ENCODE measurements at places on chromosomes 12 and 14.

GRCh38 chr12:107684029-107684795 lies 1.4 kb upstream of the PWP1 start:
- DNase-seq, result no peak

- no peak for DNase-seq
These were observed 25.5 kb downstream of the GXYLT1 start for GRCh38 chr12:42119085-42119633.

DNA sequence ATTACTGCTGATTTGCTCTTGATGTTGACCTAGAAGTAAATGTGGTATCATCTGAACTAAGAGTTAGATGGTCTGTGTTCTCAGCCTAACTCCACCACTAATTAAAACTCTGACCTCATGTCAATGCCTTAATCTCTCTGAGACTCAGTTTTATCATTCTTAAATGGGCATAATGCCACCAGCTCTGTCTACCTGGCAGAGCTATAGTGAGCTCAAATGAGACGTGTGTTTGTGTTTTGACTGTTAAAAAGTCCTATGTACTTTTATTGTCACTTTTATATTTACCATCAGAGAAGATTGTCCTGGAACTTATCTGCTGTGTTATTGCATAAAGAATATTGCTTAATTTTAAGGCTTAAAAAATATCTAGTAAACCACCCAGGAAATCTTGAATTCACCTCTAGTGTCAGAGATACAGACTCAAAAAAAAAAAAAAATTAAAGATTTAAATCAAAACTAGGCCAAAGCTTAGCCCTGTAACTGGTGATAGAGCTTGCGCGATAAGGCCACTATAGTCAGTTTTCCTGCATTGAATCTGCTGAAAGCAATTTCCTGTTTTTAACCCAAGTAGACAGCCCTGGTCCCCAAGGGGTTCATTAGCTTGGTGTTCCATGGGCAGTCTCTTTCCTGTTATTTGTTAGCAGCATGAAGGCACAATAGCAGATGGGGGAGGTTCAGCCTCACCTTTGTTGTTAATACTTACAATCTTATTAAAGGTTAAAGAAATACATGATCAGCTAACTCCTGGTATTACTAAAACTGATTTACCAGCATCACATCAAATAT lies 261.8 kb downstream of the ATP23 start:
- no peak for DNase-seq

- no peak for DNase-seq
These were observed 6.9 kb downstream of the ALDH6A1 start for GRCh38 chr14:74077401-74077800.

- DNase-seq, result no peak
These were observed 97.4 kb downstream of the C12orf50 start for GRCh38 chr12:87931812-87932211.

DNA sequence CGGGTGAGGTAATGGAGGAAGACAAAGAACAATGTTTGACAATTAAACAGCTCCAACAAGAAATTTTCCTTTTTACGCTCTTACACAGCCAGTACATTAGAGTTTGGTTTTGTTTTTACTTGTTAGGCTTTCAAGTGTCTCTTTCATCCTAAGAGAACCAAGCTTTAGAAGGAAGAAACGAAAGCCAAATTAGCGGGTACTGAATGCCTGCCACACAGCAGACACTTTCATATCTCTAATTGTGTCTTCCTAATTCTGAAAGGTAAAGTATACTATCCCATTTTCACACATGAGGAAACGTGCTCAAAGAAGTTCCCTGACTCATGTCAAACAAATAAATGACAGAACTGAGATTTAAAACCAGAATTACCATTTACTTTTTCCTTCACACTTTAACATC lies 65.0 kb downstream of the CDK17 start:
- no peak for DNase-seq

- DNase-seq, result no peak
These were observed 68.8 kb upstream of the NOS1 start for GRCh38 chr12:117430246-117430645.

- no peak for DNase-seq
These were observed 440.4 kb upstream of the PRICKLE1 start for GRCh38 chr12:43029971-43030370.

- DNase-seq, result no peak
These were observed 73.9 kb downstream of the HSD17B6 start for GRCh38 chr12:56836800-56837663.

- no peak for DNase-seq
These were observed 727.6 kb downstream of the DIO2 start for GRCh38 chr14:79483477-79484388.

GRCh38 chr14:103213331-103213730 lies 90.1 kb downstream of the TNFAIP2 start:
- no peak for DNase-seq

DNA sequence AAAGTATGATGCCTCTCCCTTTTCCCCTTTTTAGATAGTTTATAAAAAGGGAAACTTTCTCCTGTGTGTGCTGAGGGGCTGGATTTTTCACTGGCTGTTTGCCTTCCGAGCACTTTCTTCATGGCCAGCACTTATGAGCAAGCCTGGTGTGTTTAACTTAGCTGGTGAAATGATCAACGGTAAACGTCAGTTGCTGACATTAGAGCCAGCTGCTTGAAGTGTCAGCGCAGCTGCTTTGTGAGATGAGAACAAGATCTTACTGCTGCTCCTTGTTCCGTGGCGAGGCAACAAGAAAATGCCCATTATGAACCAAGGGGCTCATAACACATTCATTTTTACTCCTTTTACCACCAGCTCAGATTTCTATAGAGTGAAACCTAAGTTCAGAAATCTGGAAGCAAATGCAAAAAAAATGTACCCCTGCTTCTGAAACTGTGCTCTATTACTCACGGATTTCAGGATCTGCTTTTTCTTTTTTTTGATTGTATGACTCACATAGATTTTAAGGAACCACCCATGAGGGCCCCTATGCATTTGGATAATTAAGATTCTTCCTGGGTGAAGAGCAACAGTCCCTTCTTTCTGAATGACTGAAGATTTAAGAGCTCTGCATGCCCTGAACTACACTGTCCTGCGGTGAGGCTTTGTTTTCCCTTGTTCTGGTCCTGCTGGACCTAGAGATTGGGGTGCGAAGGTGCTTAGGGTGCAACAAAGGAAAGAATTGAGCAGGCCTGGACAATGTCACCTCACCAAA lies 74.3 kb upstream of the CPM start:
- DNase-seq, result peak; percentile 38

DNA sequence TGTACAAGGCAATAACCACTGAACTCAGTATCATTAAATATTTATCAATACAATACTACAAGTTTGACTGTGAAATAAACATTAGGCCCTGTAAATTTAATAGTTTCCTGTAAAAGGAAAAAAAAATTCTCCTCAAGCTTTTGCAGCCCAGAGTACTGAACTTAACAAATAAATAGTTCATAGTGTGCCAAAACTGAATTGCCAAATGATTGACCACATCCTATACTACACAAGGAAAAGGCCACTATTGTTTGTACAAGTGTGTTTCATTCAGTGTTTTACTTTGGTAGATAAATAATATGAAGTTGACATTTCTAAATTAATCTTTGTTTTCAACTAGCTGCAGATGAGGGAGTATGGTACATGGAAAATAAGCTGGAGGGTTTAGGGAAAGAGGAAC lies 379.6 kb downstream of the FLRT2 start:
- DNase-seq, result no peak

DNA sequence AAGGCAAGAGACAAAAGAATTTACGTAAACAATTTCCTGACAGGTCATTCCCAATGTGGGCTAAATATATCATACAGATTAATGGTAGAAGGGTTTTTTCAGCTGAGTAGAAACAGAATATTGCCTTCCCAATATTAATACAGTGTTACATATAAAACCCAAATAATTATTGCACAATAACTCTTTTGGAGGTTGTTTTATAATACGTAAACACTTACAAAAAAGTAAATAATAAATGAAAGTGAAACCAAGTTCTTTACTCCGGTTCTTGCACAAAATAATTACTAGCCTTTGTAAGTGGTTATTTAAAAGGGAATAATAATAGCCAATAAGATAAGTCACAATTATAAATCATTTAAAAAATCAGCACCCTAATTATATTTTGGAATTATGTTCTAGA lies 118.6 kb upstream of the SSTR1 start:
- no peak for DNase-seq

DNA sequence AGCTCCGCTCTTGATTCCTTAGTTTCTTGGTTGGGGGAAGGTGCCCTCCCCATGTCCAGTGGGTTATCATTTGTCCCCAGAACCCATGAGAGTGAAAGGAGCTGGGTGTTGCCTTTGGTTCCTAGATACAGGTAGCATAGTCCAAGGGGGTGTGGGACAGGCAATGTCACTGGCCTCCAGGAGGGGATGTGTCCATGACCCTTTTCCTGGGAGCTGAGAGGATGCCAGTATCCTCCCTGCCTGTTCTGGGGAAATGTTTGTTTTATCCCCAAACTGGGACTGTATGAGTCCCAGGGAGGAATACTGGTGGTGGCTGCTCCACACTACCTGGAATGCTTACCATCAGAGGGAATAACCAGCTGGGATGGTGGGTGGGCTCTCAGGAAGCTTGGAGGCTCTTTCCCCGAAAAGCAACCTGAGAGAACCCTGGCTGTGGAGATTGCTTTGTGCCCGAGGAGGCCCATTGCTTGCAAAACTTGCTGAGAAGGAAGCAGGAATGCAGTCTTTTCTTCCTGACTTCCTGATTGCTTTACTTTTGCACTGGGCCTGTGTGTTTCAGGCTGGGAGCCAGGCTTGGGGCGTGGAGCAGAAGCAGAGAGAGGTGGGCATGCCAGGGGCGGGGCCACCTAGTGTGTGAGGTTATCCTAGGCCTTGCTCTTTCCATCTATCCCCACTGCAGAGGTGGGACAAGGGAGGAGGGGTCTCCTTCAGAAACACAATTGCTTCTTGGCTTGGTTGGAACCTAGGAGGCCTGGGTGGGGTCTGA lies 715 bp upstream of the SLC10A1 start:
- DNase-seq, result no peak

DNA sequence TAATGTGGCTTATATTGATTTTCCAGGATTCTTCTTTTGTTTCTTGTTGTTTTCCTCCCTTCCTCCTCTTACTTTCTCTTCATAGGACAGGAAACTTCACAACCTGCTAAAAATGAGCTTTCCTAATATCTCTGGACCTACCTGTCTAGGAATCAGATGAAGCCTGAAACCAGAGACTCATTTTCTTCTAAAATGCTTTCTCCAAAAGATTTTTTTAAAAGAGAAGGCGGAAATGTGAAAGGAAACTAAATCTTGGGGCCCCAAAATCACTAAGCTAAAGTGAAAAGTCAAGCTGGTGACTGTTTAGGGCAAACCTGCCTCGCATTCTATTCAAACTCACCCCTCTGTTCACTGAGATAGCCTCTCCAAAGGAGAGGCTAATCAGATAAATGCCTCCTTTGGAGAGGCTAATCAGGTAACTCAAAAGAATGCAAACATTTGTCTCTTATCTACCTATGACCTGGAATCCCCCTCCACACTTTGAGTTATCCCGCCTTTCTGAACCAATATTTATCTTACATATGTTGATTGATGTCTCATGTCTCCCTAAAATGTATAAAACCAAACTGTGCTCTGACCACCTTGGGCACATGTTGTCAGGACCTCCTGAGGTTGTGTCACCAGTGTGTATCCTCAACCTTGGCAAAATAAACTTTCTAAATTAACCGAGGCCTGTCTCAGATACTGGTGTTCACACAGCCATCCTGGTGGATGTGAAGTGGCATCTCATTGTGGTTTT lies 72.7 kb upstream of the HECTD1 start:
- no peak for DNase-seq

GRCh38 chr14:55430024-55430690 lies 10.3 kb downstream of the TBPL2 start:
- DNase-seq, result no peak

GRCh38 chr12:4648104-4648500 lies 749 bp downstream of the AKAP3 start:
- DNase-seq, result no peak

GRCh38 chr12:67541625-67541991 lies 106.9 kb upstream of the DYRK2 start:
- peak; percentile 53 for DNase-seq

DNA sequence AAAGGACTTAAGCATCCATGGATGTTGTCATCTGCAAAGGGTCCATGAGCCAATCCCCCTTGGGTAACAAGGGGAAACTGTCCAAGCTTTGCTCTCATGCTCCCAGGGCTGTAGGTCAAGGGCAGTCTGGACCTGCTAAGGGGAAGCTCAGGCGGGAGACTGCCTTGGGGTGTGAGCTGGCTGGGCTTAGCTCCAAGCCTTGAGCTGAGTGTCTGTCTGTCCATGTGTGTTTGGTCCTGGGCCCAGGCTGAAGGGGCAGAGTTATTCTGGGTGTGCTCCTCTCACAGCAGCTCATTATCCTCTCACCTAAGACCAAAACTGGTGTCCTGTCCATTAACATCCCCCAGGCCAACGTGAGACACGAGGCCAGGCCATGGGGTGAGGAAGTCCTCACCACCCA lies 274.8 kb downstream of the SLC15A4 start:
- DNase-seq, result no peak

DNA sequence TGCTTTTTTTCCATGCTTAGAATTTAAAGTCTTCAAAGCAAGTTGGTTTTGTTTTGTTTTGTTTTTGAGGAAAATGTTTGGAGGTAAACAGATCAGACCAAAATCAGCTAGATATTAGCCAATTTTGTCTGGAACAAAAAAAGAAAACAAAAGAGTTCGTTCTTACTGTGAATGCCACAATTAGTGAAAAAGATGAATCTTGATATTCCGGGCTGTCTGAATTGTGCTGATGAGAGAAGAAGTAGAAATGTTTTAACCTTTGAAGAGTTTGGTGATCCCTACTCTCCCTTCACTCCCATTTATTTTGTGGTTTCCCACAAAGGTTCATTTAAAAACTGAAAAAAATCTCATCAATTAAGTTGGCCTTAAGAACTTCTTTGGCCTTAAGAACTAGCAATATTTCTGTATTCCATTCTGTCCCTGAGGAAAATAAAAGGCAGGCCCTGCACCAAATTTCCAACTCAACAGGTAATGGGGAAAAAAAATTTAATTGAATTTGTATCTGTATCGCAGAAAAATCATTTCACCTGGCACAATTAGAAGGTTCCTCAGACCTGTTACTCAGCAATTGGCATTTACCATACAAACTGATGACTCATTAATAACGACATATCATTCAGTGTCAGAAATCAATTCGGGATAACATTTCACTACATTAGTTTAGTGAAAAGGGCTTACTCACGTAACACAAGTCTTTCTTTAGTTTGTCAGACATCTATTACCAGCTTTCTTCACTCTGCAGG lies 562 bp upstream of the GLIPR1L2 start:
- no peak for DNase-seq

DNA sequence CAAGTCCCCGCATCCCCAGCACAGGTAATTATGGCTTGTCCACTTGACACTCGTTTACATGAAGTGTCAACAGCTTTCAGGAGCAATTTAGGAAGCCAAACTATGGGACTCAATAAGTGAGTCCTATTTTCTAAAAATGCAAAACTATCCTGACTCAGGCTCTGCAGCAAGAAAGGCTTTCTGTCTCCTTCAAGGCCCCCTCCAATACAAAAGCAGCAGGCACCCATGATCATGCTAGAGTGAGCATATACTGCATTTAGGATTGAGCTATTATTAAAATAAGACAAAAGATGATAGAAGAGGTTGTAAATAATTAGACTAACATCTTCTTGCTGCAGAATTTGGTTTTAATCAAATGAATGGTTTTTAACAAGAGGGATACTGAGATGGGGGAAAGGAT lies 3.2 kb downstream of the SIX6 start:
- no peak for DNase-seq

GRCh38 chr12:51887476-51888315 lies at the start of gene ANKRD33:
ANKRD33 (plus strand) TSS chr12:51888103; CDS start chr12:51888187, 84 bp downstream.
- no peak for DNase-seq
